ENCODE measurements at places on chromosomes 16 and 17.

GRCh38 chr17:19274893-19275292 lies 37.7 kb downstream of the EPN2 start:
- no peak for DNase-seq

- no peak for DNase-seq
Measured at GRCh38 chr17:20216154-20216815, 207.1 kb downstream of the SPECC1 start.

- DNase-seq: no peak
Measured at GRCh38 chr17:9702914-9703780, 57.8 kb downstream of the USP43 start.

DNA sequence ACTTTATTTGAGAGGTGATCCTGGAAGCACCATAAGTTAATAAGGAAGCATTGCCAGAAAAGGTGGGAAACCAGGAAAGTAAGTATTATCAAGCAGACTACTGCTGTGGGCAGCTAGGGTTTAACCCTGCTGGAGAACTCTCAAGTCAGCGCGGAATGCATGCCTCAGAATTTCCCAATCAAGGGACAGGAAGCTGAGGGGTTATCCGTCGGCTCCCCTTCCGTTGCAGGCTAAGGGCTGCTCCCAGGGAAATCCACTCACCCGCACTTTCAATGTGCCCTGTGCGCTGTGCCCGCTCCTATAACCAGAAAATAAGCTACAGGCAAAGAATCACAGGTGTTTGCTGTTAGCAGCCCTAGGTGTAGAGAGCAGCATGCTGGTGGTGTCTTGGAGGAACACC lies 138.5 kb upstream of the CACNG3 start:
- DNase-seq: no peak

- no peak for DNase-seq
Measured at GRCh38 chr16:81515721-81516120, 71.1 kb downstream of the CMIP start.

DNA sequence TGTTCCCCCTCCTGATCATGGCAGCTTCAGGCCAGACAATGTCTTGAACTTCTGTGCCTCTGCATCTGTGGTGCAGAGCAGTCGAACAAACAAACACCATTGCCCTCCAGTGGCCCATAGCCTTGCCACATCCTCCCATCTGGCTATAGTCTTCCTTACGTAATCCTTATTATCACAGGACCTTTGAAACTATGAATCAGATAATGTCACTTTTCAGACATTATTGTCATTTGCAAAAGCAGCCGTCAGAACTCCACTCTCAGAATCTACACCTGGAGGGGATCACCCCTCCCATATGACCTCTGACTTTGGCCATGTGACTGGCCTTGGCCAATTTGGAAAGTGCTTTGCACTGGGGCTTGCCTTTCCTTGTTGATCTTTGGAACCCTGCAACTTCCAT lies 387.3 kb downstream of the MAF start:
- no peak for DNase-seq

DNA sequence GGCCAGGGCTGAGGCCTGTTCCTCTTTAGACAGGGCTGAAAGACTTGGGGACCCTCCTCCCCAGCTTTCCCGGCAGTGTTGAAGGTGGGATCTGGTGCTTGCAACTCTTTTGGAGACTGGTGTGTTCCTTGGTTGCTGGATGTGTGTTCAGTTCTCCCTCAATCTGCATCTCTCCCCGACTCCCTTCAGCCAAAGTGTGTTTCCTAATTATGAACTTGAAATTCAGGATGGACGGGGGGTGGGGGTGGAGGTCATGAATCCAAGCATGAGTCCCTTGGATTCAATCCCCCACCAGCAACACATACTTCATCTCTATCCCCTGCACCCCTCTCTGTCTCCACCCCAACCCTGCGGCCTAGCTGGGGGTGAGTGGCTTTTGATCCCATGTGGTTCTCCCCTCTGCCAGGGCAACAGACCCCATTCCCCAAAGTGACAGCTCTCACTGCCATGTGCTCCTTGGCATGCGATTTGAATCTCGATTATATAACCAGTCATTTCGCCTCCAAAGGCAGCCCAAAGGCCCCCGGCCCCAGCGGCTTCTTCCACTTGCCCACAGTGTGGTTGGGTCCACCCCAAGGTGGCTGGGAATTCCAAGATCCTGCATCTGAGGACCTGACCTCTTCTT lies 1.3 kb downstream of the ARHGAP23 start:
- no peak for DNase-seq

- no peak for DNase-seq
Measured at GRCh38 chr17:1110862-1111598, 68.8 kb downstream of the ABR start.

DNA sequence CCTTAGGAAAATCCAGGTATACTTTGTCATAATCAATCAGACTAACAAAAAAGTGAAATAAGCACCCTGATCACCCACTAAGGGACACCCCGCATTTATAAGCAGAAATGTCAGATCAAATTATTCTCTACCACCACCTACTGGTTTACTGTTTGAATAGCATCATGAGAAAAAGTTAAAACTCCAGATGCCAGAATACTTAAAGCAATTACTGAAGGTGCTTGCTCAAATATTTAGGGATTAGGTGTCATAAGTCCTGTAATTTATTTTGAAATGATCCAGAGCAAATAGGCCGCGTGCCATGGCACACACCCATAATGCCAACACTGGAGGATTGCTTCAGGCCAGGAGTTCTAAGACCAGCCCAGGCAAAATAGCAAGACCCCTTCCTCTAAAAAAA lies 2.3 kb downstream of the TOP2A start:
- no peak for DNase-seq

DNA sequence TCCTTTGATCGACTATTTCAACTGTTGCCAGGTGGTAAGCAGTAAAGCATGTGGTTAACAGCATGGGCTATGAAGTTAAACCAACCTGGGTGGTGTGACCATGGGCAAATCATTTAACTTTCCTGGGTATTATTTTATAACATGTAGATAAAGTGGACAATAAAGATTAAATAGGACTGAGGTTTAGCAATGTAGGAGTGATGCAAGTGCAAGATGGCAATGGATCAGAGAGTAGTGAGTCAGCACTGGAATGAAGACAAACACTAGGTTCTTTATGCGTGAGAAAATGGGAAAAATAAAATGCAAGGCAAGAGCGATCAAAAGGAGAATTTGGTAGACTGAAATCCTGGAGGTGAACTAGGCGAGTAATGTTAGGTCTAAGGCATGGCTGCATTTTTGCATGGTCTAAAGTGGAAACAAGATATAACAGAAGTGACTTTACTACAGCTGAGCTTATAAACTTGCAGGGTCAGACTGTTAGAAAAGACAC lies 222.4 kb upstream of the AXIN2 start:
- no peak for DNase-seq

DNA sequence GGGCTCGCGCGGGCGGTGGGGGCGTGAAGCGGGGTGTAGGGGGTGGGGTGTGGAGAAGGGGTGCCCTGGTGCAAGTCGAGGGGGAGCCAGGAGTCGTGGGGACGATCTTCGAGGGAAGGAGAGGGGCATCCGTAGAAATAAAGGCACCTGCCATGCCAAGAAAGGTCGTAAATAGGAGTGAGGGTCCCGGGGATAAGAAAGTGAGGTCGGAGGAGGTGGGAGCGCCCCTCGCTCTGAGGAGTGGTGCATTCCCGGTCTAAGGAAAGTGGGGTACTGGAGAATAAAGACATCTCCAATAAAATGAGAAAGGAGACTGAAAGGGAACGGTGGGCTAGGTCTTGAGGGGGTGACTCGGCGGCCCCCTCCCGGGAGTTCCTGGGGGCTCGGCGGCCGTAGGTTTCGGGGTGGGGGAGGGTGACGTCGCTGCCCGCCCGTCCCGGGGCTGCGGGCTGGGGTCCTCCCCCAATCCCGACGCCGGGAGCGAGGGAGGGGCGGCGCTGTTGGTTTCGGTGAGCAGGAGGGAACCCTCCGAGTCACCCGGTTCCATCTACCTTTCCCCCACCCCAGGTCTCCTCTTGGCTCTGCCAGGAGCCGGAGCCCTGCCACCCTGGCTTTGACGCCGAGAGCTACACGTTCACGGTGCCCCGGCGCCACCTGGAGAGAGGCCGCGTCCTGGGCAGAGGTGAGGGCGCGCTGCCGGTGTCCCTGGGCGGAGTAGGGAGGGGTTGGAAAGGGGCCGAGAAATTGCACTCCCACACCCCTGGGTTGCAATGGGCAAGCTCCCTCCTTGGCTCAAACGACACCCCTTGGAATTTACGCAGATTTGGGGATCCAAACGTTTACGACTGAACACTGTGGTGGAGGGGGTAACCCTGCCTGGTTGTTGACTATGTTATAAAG lies 888 bp downstream of the CDH1 start:
- no peak for DNase-seq

GRCh38 chr17:50864747-50865059 lies 1.5 kb downstream of the TOB1 start:
- DNase-seq: no peak

- no peak for DNase-seq
Measured at GRCh38 chr16:71338632-71339031, 19.9 kb upstream of the CALB2 start.

- no peak for DNase-seq
Measured at GRCh38 chr16:81817789-81818567, 38.9 kb downstream of the PLCG2 start.

GRCh38 chr16:55203570-55203969 lies 120.4 kb upstream of the IRX6 start:
- DNase-seq: no peak

- no peak for DNase-seq
Measured at GRCh38 chr17:82400830-82401229, 17.3 kb upstream of the HEXD start.

DNA sequence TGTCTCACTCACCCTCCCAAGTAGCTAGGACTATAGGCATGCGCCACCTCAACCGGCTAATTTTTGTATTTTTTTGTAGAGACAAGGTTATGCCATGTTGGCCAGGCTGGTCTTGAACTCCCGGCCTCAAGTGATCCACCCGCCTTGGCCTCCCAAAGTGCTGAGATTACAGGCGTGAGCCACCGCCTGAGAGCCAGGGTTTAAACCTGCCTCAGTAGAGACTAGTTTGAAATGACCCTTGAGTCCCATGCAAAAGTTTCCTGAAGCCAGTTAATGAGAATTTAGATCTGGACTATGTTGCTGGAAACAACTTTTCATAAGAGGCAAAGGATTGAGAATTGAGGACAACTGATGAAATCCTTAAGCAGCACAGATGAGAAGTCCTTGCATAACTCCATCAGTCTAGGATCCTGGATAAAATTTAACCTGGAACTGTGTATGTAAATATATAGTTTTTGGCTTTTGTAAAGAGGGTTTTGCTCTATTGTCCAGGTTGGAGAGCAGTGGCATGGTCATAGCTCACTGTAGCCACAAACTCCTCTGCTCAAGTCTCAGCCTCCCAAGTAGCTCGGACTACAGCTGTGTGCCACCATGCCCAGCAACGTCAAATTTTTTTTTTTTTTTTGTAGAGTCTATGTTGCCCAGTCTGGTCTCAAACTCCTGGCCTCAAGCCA lies 43.2 kb downstream of the CYB5B start:
- no peak for DNase-seq

DNA sequence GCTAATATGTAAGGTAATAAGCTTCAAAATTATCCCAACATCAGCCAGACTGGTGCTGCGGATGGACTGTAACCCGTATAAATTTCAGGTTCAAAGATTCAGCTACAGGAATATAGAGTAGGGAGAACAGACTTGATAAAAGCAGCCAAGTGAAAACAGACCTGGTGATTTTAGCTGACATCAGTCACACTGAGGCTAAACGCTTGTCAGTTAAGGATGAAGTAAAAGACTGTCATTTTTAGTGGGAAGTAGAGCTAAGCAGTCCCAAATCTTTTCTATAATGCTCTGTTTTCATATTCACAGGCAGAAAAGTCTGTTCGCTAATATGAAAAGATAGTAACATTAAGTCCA lies 35.4 kb downstream of the CMTM4 start:
- no peak for DNase-seq

DNA sequence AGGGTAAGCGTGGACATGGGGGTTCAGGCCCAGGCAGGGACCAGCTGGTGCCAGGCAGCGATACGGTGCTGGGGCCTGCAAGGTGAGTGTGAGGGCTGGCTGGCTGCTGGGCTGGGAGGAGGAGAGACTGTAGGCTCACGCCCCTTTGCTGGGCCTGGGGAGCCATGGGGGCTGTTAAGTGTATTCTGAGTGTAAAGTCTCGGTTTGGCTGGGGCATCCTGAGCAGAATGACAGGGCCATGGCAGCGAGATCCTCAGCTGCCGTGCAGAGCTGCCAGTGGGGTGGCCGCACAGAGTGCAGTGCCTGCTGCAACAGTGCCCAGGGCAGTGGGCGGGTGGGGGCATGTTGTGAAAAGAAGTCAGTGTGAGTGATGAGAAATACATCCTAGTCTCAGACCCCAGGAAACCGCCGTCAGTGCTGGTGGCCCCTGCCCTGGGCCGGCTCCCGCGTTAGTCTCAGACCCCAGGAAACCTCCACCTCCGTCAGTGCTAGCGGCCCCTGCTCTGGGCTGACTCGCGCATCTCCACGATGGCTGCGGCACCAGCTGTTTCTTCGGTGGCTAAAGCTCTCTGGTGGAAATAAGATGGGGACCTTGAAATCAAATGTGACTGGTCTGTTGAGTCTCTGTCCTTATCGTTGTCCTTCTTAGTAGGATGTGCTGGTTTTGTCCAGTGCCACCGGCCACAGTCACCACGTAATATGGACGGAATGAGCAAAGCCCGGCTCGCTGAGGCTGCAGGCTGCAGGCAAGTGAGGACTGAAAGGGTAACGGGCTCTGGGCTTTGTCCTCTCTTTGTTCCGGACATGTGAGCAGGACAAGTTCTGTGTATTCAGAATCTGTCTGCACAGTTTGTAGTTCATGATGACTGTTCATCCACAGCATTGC lies 22.9 kb downstream of the ACSF3 start:
- DNase-seq: no peak

DNA sequence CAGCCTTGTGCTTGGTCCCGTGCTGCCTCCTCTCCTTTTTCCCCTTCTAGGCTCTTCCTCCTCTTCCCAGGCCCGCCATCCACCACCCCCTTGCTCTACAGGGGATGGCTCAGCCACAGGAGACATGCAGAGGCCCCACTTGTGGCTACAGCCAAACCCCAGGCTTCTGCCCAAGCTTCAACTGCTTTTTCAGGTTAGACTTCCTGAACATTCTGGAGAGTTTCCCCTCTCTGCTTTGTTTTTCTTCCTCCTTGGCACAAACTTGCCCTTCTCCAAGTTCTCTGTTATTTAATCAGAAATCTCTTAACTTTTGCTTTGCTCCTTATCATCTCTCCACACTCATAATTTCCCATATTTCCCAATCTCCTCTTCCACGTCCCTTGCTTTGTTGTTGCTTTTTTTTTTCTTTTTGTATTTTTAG lies 18.3 kb upstream of the HAS3 start:
- DNase-seq: no peak

Data from stimulated activated CD4-positive, alpha-beta T cell treated with anti-CD3 and anti-CD28 coated beads, Interleukin-1b, Interleukin-23, amount 100 ng/mL, for 1 hour (primary cell).